EH (cell line): ENCODE measurements at places on chromosomes 12 and 14.

GRCh38 chr12:16198884-16199283, 78.6 kb downstream of the SLC15A5 start:
- no peak for DNase-seq

- DNase-seq, result peak; percentile 41
These were observed 128.6 kb downstream of the CRADD start for GRCh38 chr12:93805736-93806141.

DNA sequence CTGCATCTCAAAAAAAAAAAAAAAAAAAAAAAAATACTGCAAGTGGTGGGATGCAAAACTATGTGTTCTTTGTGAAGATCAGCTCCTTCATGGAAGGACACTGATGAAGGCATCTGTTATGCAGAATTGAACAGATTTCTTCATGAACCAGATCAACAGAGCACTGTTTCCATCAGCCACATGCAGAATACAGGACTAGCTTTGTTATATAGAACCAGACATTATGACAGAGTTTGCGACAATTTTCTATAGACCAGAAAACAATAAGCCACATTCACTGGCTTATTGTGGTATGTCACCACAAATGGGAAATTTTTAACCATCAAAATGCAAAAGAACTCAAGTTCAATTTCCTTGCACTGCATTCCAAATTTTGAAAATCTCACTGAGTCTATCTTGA, 34.7 kb downstream of the CIT start:
- no peak for DNase-seq

GRCh38 chr12:32043928-32044549, 62.6 kb upstream of the BICD1 start:
- no peak for DNase-seq

DNA sequence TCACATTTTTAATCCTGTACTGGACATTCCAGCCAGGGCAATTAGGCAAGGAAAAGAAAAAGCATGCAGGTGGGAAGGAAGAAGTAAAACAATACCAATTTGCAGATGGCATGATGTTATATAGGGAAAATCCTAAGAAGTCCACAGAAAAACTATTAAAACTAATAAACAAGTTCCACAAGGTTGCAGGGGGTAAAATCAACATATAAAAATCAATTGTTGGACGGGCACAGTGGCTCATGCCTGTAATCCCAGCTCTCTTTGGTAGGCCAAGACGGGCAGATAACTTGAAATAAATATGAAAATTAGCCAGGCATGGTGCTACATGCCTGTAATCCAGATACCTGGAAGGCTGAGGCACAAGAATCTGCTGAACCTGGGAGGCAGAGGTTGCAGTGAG, 31.9 kb downstream of the SEC23A start:
- DNase-seq, result no peak
